ENCODE measurements at places on chromosomes 5 and 9.

DNA sequence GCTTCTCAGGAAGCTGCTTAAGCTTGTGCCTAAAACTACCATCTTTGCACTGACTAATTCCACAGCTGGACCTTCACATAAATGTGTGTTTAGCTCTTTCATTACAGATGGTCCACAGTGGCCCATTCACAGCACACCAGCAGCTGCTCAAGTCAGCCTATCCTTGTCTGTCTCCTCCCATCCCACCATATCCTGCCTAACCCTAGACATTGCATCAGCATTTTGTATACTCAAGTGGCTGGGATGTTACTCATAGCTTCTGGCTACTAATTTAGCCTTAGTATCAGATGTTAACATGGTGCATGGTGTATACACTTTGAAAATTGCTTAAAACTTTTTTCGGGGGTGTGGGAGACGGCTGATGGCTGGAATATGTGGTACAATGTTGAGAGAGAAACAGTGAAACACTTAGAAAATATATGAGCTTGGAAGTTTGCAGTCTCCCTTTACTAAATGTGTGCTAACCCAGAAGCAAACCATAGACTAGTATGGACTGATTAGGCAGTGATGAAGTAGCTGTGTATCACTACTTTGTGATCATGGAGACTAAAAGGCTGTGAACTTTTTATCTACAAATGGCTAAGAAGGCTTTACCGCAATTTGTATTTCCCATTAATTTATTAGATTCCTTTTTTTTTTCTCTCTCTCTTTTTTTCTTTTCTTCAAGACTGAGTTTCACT is 83.1 kb downstream of the JMY start:
- no peak for DNase-seq

- no peak for DNase-seq
Observed at GRCh38 chr9:132006677-132007370, 72.8 kb downstream of the MED27 start.

- DNase-seq: no peak
Observed at GRCh38 chr9:134607971-134608370, 33.6 kb upstream of the COL5A1 start.

DNA sequence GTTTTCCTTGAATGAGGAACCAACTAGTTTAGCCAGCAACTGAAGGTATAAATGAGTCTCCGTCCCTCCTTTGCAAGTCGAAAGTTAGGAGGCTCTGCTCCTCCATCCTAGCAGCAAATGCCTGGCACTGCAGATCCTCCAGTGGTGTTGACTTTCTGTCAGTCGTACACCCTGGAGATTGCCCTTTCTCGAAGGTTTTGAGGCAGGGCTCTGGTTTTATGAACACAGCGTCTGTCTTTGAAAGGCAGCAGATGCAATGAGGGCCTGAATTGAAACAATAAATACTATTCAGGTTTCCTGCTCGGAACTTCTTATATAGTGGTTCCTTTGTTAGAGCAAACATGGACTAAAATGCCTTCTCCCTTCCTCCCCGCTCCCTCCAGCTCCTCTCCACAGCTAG is 284.0 kb downstream of the TMEM38B start:
- no peak for DNase-seq

DNA sequence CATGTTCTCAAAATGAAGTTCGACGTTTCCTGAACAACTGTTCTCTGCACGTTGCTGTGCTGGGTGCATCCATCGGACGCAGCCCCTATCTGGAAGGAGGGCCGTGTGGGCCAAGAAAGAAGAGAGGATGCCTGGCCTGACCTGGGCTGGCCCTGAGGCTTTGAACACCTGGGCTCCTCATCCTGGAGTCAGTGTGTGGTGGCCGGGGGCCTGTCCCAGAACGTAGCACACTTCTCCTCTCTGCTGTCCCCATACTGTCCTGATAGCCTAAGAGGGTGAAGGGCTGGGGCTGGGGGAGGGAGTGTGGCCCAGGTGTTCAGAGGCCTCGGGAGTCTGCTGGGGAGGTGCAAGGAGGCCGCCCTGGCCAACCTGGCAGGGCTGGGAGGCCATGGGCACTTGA is 21.5 kb downstream of the COL5A1 start:
- no peak for DNase-seq

Data from HT-29 (cell line).